Naive thymus-derived CD8-positive, alpha-beta T cell (primary cell): ENCODE measurements at places on chromosomes 12 and 14.

DNA sequence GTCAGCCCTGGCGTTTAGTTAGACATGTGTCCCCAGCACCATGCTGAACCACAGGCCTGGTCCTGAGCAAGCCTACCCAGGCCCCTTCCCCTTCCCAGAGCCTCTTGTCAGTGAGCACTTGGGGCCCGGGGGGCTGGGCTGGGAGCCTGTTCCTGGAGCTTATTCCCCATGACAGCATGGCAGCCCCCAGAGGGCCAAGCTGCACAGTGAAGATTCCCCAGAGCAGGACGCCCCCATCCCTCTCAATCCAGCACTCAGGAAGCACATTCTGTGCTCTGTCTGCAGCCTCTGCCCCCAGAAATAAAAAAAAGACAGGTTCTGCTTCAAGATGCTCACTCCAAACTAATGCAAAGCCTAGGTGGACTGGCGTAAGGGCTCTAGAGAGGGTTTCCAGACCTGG lies 117.3 kb downstream of the LGMN start:
- no peak for DNase-seq

- no peak for DNase-seq
Measured at GRCh38 chr12:48970702-48971334, 717 bp downstream of the WNT10B start.

DNA sequence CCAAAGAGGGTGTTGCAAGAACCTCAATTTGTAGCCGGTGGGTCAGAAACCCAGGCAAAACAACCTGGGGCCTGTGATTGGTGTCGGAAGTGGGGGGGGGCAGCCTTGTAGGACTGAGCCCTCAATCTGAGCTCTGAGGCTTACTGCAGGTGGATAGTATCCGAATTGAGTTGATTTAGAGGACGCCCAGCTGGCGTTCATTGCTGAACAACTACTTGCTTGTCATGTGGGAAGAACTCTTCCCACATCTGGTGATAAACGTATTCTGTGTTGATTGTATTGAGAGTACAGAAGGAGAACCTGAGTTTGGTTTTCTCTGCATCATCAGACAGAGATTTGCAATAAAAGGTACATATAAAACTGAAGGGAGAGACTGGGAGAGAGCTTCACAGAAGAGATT lies 5.1 kb downstream of the ANO6 start:
- DNase-seq: no peak

DNA sequence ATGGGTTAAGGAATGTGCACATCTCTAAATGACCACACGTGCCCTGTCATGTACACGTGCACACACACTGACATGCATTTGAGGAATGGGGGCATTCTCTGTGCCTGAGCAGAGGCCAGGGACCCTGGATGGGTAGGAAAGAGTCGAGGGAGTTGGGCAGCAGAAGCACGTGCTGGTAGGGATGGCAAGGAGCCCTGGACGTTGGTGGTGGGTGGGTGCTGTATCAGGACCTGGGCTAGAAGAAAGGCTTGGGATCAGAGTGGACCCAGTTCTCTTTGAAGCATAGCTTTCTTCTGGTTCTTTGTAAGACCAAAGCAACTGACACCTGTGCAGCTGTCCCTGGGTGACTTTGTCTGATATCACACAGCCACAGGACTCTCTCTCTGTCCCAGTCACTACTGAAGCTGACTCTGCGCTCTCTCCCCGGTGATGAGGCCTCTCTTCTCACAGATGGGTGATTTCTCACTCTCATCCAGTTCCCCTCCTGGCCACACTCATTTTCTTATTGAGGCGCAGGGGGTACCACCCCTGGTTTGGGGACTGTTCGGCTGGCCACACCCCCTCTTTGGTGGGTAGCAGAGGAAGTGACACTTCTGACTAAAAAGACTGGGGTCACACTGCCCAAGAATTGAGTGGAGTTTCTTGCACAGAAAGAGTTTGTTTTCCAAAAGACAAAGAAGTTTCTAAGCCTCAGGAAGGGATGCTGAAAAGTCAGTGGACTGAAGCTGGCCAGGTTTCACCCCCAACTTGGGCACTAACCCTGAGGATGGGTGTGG lies 171.7 kb upstream of the RTL1 start:
- DNase-seq: no peak
